ENCODE measurements at places on chromosomes 2 and 18. TPM values are rescaled to one million over a fixed set of nuclear protein-coding genes. Genes with fewer than 3 reads are reported as not detected.

DNA sequence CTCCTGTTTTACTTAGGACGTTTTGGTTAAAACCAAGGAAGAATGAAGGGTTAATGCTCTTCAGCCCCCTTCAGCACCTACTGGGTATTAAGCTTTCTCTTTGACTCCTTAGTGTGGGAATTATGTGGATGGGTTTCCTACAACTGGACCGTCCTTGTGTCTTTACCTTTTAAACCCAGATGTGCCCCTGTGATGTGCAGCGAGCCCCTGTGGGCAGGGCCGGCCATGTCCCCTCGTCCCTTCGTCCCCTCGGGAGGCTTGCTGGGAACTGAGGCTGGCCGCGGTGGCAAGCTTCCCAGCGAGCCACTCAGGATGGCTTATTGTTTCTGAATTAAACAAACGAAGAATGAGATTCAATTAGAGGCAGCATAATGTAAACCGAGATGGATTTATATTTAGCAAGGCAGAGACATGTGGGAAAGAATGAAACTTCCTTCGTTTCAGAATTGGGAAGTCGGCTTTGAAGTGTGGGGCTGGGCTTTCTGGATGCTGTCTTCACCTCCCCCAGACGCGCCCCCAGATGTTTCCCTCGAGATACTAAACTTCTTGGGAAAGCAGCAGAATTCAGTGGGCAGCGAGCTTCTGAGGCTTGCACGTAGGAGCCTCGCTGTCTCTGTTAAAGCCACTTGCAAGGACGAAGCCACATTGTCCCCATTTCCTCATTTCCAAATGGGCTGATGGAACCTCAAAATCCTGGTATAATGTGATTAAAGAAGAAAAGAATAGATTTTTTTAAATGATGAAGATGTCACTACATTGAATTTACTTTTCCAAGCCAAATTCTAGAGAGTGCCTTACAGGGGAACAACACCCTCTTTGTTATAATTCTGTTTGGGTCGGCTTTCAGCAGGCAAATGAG lies 146.0 kb downstream of the VAPA start:
- no peak overlapping the region for H3K27ac ChIP-seq
- no peaks in the 10 kb centered on the region for H3K36me3 ChIP-seq
- no peak for DNase-seq
- peaks cover 43% of the 10 kb centered on the region for H3K27me3 ChIP-seq

GRCh38 chr2:168189835-168190569 lies 57.4 kb downstream of the STK39 start:
- H3K27ac ChIP-seq, result no peak overlapping the region
- no peaks in the 10 kb centered on the region for H3K36me3 ChIP-seq
- H3K4me1 ChIP-seq, result no peaks in the 10 kb centered on the region
- H3K27me3 ChIP-seq, result no peaks in the 10 kb centered on the region
- no peak overlapping the region for H3K4me3 ChIP-seq
- no peak for DNase-seq

DNA sequence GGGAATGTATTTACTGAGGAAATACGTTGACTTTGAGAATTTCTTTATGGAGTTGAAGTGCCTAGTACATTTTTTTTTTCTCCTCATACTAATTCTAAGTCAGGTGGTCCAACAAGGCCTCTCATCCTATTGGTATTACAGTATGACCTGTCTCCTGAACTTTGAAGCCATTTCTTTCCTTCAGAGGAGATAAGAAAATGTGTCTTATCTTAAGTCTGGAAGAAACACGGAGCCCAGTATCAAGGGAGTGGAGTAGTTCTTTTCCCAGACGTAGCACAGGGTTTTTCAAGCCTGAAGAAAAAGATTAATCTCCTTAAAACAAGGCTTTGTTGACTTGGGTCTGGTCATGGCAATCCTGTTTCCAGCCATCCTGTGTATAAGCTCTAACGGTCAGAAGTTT lies 11.6 kb upstream of the CPS1 start:
- no peak overlapping the region for H3K27ac ChIP-seq
- no peaks in the 10 kb centered on the region for H3K36me3 ChIP-seq
- no peaks in the 10 kb centered on the region for H3K4me1 ChIP-seq
- H3K27me3 ChIP-seq, result no peaks in the 10 kb centered on the region
- DNase-seq, result no peak
- no peak overlapping the region for H3K4me3 ChIP-seq

- no peaks in the 10 kb centered on the region for H3K4me1 ChIP-seq
- H3K27ac ChIP-seq, result no peak overlapping the region
- no peaks in the 10 kb centered on the region for H3K36me3 ChIP-seq
- no peak for DNase-seq
These were observed 138.4 kb downstream of the EIPR1 start for GRCh38 chr2:3238951-3239841.

DNA sequence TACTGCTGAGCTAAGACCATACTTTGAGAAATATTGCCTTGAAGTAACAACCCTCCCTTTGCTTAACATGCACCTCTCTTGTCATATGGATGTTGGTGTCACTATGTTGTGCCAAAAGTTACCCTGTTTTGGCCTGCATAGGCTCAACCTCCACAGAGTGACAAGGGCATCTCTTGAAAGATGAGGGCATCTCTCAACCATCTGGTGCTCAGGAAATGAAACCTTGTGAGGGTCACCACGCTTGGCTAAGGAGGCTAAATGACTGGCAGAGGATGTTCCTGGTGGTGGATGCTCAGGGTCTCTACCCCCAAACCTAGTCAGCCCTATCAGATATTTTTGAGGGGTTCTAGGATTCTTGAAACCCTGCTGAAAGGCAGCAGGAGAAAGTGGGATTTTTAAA lies 2.3 kb downstream of the LHCGR start:
- no peak overlapping the region for H3K27ac ChIP-seq
- H3K27me3 ChIP-seq, result peaks cover 28% of the 10 kb centered on the region
- no peak overlapping the region for H3K4me3 ChIP-seq
- H3K36me3 ChIP-seq, result no peaks in the 10 kb centered on the region

DNA sequence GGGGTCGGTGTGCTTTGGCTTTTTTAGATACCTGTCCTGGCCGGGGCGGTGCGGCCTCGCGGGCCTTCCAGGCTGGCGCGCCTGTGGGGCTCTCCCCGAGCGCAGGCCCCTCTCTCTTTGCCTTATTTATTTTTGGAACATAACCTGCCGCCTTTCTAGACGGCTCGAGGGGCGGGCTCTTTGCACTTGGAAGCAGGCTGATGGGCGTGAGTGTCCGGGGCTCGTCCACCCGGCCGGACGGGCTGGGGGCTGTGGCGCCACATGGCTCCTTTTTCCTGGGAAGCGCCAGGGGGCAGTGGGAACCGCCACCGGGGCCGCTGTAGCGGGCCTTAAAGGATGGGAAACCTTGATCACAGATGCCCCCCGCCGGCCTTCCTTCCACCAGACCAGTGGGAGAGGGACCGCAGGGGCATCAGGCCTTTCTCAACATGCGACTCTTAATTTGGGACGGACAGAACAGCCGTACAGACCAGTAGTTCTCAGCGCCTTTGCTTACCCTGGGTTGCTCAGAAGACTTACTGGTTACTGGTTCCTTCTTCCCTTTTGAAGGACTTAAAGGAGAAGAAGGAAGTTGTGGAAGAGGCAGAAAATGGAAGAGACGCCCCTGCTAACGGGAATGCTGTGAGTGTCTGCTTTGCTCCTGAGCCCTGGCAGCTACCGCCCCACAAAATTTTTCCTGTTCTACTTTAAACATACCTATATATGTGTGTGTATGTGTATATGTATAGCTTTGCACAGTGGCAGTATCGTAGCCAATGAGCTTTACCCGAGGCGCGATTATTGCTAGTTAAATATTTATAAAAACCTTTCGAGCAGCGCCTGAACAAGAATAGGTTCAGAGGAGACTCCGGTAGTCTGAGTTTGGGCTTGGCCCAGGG lies 2.7 kb downstream of the PTMA start:
- H3K4me1 ChIP-seq, result no peaks in the 10 kb centered on the region
- peaks cover 38% of the 10 kb centered on the region for H3K36me3 ChIP-seq
- H3K4me3 ChIP-seq, result peak overlapping the region; percentile 95
- peak overlapping the region; percentile 72 for H3K27ac ChIP-seq
- peak; percentile 66 for DNase-seq

GRCh38 chr2:192885569-192886160 lies 690.9 kb upstream of the TMEFF2 start:
- DNase-seq, result no peak
- H3K36me3 ChIP-seq, result no peaks in the 10 kb centered on the region
- H3K27me3 ChIP-seq, result no peaks in the 10 kb centered on the region
- no peaks in the 10 kb centered on the region for H3K4me1 ChIP-seq
- H3K4me3 ChIP-seq, result no peak overlapping the region
- no peak overlapping the region for H3K27ac ChIP-seq

- no peak overlapping the region for H3K27ac ChIP-seq
- H3K4me1 ChIP-seq, result no peaks in the 10 kb centered on the region
- H3K36me3 ChIP-seq, result no peaks in the 10 kb centered on the region
- H3K4me3 ChIP-seq, result no peak overlapping the region
- peaks cover 12% of the 10 kb centered on the region for H3K27me3 ChIP-seq
These were observed 139.4 kb downstream of the CYRIA start for GRCh38 chr2:16526193-16526592.

- H3K4me3 ChIP-seq, result no peak overlapping the region
- DNase-seq, result peak; percentile 57
- no peaks in the 10 kb centered on the region for H3K27me3 ChIP-seq
- no peak overlapping the region for H3K27ac ChIP-seq
- H3K36me3 ChIP-seq, result no peaks in the 10 kb centered on the region
These were observed 695.6 kb upstream of the GCFC2 start for GRCh38 chr2:76406134-76406855.

- H3K27ac ChIP-seq, result no peak overlapping the region
- H3K4me1 ChIP-seq, result no peaks in the 10 kb centered on the region
- H3K4me3 ChIP-seq, result no peak overlapping the region
- no peaks in the 10 kb centered on the region for H3K36me3 ChIP-seq
These were observed 92.9 kb downstream of the MREG start for GRCh38 chr2:215920244-215921100.

- peaks cover 19% of the 10 kb centered on the region for H3K36me3 ChIP-seq
- H3K27me3 ChIP-seq, result peaks cover 13% of the 10 kb centered on the region
- no peak overlapping the region for H3K27ac ChIP-seq
- H3K4me3 ChIP-seq, result peak overlapping the region; percentile 89
These were observed 546 bp downstream of the CHPF start for GRCh38 chr2:219542931-219543595.

DNA sequence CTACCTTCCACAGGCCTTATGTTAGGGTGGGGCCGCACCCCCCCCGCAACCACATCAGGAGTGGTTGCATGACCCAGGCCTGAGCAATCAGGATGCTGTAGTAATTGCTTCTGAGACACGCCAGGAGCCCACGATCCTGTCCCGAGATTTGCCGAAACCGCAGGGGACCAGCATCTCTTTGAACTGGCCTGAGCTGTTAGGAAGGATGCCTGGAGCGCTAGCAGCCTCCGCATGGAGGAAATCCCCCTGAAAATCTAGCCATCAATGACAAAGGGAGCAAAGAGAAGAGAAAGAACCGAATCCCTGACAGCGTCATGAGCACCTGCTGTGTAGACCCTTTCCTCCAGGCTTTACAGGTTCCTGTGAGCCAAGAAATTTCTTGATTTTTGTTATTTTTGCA lies 8.7 kb upstream of the TEX44 start:
- DNase-seq, result peak; percentile 80
- H3K27ac ChIP-seq, result no peak overlapping the region
- H3K27me3 ChIP-seq, result no peaks in the 10 kb centered on the region

GRCh38 chr18:11851806-11852337 lies 659 bp downstream of the CHMP1B start:
- no peaks in the 10 kb centered on the region for H3K36me3 ChIP-seq
- peak overlapping the region; percentile 95 for H3K4me3 ChIP-seq
- peaks cover 6% of the 10 kb centered on the region for H3K4me1 ChIP-seq
- no peaks in the 10 kb centered on the region for H3K27me3 ChIP-seq

DNA sequence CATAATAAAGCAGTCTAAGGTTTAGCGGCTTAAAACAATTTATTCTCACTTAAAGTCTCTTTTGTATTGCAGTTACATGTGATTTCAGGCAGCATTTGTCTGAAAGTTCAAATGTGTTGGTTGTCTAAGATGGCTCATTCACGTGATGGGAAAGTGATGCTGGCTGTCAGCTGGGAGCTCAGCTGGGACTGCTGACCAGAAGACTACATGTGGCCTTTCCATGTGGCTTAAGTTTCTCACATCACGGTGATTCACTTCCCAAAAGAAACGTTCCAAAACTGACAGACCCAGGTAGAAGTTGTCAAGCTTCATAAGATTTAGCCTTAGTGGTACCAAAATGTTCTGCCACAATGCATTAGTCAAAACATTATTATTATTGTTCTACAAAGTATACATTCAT lies 76.9 kb downstream of the TMEM131 start:
- no peak for DNase-seq
- H3K4me3 ChIP-seq, result no peak overlapping the region
- H3K27ac ChIP-seq, result no peak overlapping the region
- no peaks in the 10 kb centered on the region for H3K4me1 ChIP-seq
- H3K27me3 ChIP-seq, result no peaks in the 10 kb centered on the region

- H3K27ac ChIP-seq, result peak overlapping the region; percentile 62
- no peaks in the 10 kb centered on the region for H3K27me3 ChIP-seq
- peaks cover 2% of the 10 kb centered on the region for H3K36me3 ChIP-seq
- peak; percentile 98 for DNase-seq
- no peaks in the 10 kb centered on the region for H3K4me1 ChIP-seq
These were observed 1.5 kb upstream of the EPHA4 start for GRCh38 chr2:221573430-221574230.

NT5C1B gene
- total RNA-seq, result not detected

STPG4 gene
- total RNA-seq, result 0.15 TPM

ST8SIA5 gene
- total RNA-seq, result 0.73 TPM

PPIG gene
- total RNA-seq, result 71.0 TPM
